ENCODE measurements at places on chromosomes 16 and 17. TPM values are rescaled to one million over a fixed set of nuclear protein-coding genes. Genes with fewer than 3 reads are reported as not detected.

DNA sequence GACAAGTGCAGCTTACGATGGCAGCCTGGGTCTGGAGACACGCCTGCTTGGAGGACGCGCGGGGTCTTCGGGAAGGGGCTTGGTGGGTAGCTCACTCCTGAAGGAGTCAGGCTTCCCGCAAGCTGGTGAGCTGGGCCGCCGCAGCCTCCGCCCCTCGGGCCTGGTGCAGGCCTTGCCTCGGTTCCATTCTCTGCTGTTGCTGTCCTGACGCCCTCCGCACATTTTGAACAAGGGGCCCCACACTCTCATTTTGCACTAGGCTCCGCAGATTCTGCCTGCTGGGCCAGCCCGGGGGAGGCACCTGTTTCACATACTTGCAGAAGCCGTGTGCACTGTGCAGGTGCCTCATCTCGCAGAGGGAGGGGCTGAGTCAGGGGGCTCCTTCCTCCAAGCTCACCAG, 31.9 kb upstream of the CBX4 start:
- no peaks in the 10 kb centered on the region for H3K36me3 ChIP-seq
- peaks cover 14% of the 10 kb centered on the region for H3K4me1 ChIP-seq
- no peak overlapping the region for H3K27ac ChIP-seq
- H3K4me3 ChIP-seq: no peak overlapping the region
- no peak for DNase-seq

- H3K36me3 ChIP-seq: no peaks in the 10 kb centered on the region
- H3K4me3 ChIP-seq: no peak overlapping the region
- no peak overlapping the region for H3K27ac ChIP-seq
- peaks cover 8% of the 10 kb centered on the region for H3K4me1 ChIP-seq
- no peak for DNase-seq
- H3K27me3 ChIP-seq: peaks cover 26% of the 10 kb centered on the region
Measured at GRCh38 chr17:66138120-66138519, 53.8 kb downstream of the CEP112 start.

- peaks cover 12% of the 10 kb centered on the region for H3K4me1 ChIP-seq
- H3K27ac ChIP-seq: peak overlapping the region; percentile 69
Measured at GRCh38 chr17:82848022-82848592, 8.3 kb upstream of the ZNF750 start.

DNA sequence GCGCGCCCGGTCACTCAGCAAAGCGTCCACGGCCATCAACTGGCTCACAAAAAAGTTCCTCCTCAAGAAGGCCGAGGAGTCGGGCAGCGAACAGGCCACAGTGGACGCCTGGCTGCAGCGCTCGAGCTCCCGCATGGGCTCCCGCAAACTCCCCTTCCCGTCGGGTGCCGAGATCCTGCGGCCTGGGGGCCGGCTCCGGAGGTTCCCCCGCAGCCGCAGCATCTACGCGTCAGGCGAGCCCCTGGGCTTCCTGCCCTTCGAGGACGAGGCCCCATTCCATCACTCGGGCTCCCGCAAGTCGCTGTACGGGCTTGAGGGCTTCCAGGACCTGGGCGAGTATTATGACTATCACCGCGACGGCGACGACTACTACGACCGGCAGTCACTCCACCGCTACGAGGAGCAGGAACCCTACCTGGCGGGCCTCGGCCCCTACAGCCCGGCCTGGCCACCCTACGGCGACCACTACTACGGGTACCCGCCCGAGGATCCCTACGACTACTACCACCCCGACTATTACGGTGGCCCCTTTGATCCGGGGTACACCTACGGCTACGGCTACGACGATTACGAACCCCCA, 10.7 kb downstream of the MYO15A start:
- no peaks in the 10 kb centered on the region for H3K27me3 ChIP-seq
- no peak overlapping the region for H3K27ac ChIP-seq
- DNase-seq: no peak
- no peaks in the 10 kb centered on the region for H3K36me3 ChIP-seq
- no peak overlapping the region for H3K4me3 ChIP-seq
- H3K4me1 ChIP-seq: no peaks in the 10 kb centered on the region

- no peak overlapping the region for H3K4me3 ChIP-seq
- DNase-seq: no peak
- H3K36me3 ChIP-seq: no peaks in the 10 kb centered on the region
- H3K4me1 ChIP-seq: no peaks in the 10 kb centered on the region
- no peak overlapping the region for H3K27ac ChIP-seq
Measured at GRCh38 chr17:27996202-27997043, 46.1 kb upstream of the NLK start.

DNA sequence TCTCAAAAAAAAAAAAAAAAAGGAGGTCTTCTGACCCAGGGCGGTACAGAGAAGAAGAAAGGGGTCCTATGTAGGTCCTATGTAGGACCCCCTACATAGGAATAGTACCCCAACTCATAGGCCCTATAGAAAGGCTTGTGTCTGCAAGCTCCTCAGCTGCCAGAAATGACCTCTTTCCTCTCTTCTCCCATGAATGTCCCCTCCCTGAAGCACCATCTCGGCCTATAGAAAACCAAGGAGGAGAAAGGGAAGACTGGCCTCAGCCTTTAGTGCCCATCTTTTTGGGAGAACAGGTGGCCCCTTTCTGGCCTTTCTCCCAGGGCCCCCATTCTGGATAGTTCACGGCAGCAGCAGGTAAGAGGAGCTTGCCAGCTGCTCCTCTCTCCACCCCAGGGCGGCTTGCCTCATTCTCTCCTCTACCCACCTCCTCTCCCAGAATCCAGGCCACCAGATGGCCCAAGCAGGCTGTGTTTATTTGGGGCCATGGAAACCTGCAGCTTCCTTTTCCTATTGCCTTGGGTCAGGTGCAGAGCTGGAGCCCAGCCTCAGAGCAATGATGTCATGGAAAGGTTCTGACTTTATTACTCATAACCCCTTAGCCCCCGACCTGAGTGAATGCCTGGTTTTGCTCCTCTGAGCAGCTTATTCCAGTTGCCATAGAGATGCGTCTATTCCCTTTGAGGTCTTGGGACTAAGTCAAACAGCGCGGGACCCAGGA, 1.6 kb upstream of the MRPL58 start:
- peak overlapping the region; percentile 67 for H3K27ac ChIP-seq
- no peaks in the 10 kb centered on the region for H3K27me3 ChIP-seq
- H3K36me3 ChIP-seq: peaks cover 12% of the 10 kb centered on the region
- peaks cover 22% of the 10 kb centered on the region for H3K4me1 ChIP-seq

DNA sequence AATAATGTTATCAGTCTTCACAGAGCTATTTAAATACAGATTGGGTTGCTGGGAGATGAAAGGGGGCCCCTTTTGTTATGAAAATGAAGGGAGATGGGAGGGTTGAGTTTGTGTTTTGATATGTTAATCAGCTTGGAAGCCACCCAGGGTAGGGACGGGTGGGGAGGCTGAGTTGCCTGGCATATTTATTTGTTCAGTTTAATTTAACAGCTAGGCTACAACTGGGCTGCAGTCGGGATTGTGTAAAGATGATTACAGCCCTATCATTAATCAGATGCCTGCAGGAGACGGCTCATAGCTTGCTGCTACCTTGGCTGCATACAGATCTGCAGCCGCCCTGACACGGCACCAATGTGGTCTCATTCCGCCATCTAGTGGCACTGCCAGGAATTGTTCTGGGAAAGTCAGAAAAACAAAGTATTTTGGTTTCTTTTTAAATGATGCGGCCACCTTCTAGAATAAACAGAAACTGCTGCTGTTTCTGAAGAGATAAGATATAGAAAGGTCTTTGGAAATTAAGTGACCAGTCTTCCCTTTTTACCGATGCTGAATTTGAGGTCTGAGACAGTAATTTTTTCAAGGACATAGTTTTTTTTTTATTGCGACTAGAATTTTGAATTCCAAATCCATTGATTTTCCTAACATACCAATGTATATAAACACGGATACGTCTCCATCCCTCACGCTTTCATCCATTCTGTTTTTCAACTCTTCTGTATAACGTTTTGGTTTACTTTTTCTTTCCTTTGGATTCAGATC, 458.0 kb upstream of the ASIC2 start:
- peak; percentile 52 for DNase-seq
- H3K36me3 ChIP-seq: no peaks in the 10 kb centered on the region
- H3K4me3 ChIP-seq: peak overlapping the region; percentile 46
- no peak overlapping the region for H3K27ac ChIP-seq
- peaks cover 6% of the 10 kb centered on the region for H3K4me1 ChIP-seq
- H3K27me3 ChIP-seq: peaks cover 11% of the 10 kb centered on the region

GRCh38 chr17:15175356-15175755, 89.8 kb downstream of the PMP22 start:
- H3K4me1 ChIP-seq: no peaks in the 10 kb centered on the region
- H3K4me3 ChIP-seq: no peak overlapping the region
- H3K36me3 ChIP-seq: no peaks in the 10 kb centered on the region

- no peaks in the 10 kb centered on the region for H3K36me3 ChIP-seq
- no peak overlapping the region for H3K4me3 ChIP-seq
Measured at GRCh38 chr16:49575346-49576172, 202.0 kb downstream of the C16orf78 start.

- H3K36me3 ChIP-seq: no peaks in the 10 kb centered on the region
- H3K27me3 ChIP-seq: peaks cover 6% of the 10 kb centered on the region
- DNase-seq: no peak
- H3K4me3 ChIP-seq: no peak overlapping the region
Measured at GRCh38 chr17:1753767-1754429, 8.0 kb upstream of the SERPINF1 start.

- DNase-seq: no peak
- peaks cover 16% of the 10 kb centered on the region for H3K27me3 ChIP-seq
- no peak overlapping the region for H3K27ac ChIP-seq
Measured at GRCh38 chr17:51354936-51355335, 94.6 kb downstream of the UTP18 start.

TLCD3B gene
- total RNA-seq: 2.3 TPM

HSD17B2 gene
- not detected for total RNA-seq

HBM gene
- not detected for total RNA-seq
